ENCODE measurements at places on chromosomes 16 and 17.

- no peak for DNase-seq
Measured at GRCh38 chr17:37779554-37779953, 34.7 kb upstream of the HNF1B start.

- DNase-seq: peak; percentile 91
Measured at GRCh38 chr17:45143767-45144198, 4.5 kb upstream of the HEXIM1 start.

DNA sequence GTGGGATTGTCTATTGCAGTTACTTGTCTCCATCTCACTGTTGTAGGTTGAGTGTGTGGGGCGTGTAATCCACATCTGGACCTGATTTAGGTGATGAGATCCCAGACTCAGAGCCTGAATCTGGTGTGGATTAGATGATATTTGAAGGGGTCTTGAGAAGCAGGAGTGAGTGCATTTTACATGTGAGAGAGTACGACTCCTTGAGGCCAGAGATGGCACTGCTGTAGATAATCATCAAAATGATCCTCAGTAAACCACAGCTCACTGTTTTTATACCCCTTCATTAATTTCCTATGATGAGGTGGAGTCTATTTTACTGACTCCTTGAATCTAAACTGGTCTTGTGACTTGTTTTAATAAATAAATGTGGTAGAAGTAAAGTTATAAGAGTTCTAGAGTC is 732.5 kb downstream of the KCNJ2 start:
- no peak for DNase-seq

DNA sequence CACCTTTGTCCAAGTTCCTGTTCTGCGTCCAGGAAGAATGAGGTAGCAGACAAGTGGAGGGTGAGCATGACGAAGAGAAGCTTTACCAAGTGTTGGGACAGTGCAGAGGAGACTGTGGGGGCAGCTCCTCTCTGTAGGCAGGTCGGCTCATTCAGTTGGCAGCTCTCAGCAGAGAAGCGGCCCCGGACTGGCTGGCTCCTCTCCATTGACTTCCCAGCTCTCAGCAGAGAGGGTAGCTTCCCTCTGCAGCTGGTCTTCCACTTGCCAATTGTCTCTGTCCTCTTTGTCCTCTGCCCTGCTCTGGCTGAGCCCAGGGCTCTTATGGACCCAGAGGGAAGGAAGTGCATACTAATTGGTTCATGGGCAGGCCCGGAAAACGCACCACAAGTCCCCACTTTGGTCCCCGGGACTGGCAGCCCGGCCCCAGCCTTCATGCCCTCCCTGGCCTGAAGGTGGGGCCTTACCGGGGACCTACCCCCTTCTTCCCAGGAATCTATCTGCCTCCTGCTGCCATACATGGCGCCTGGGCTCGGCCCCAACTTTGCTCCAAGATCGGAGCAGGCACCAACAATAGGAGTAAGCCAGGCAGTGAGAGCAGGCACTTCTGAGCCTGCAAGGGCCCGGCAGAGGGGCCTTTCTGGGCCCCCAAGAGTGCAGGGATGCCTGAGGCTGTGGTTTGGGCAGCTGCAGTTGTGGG is 10.1 kb downstream of the KCTD5 start:
- peak; percentile 26 for DNase-seq

GRCh38 chr17:33950061-33950460 is 305.0 kb upstream of the CCL2 start:
- DNase-seq: no peak

GRCh38 chr17:3033741-3034577 is 29.4 kb downstream of the OR1D5 start:
- DNase-seq: no peak

- DNase-seq: no peak
Measured at GRCh38 chr16:27461483-27462171, 59.7 kb downstream of the IL21R start.

- no peak for DNase-seq
Measured at GRCh38 chr16:70809392-70810060, 8.6 kb upstream of the VAC14 start.

GRCh38 chr17:3222505-3222904 is 15.0 kb downstream of the OR1A1 start:
- no peak for DNase-seq

DNA sequence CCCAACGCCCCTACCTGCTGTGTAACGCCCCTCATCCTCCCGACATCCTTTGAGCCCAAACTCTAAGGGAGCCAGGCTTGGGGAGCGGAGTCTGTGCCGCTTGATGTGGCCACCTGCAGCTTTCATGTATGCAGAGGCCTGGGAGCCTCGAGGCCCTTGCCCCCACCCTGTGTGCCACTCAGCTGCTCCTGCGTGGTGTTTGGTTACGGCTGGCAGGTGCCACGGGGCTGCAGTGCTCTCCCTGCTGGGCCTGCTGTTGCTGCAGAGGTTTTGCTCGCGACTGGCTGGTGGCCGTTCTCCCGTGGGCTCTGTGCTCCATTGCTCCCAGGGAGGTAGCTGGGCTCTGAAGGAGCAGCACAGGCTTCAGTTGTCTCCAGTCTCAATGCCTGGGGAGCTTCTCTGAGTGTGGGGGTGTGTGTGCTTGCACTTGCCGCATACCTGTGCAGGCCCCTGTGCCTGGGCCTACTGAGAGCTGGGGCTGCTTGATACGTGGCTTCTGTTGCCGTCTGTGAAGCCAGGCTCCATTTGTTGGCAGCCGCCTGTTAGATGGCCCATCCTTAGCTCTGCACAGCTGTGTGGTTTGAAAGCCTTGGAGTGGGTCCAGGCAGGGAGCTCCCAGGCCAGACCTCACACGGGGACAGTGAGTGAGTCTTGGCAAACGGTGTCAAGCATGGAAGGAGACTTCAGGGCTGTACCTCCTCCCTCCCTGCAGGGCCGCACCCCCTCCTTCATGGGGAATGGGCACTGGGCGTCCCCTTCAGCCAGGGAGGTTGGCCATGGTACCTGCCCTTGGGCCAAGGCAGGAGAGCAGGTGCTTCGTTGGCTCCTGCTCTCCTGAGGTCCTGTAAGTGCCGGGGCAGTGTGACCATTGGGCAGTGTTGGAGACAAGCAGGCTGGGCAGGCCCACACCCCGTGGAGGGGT is 47.2 kb downstream of the PDPK1 start:
- DNase-seq: no peak

All from eye (tissue), 1 donor.